ENCODE measurements at places on chromosomes 7 and 10. TPM values are rescaled to one million over a fixed set of nuclear protein-coding genes. Genes with fewer than 3 reads are reported as not detected.

The NAT16 gene
- not detected for total RNA-seq

The IL2RA gene
- 4.3 TPM for total RNA-seq

The TRPV5 gene
- total RNA-seq = not detected

The PIK3CG gene
- total RNA-seq = 15.7 TPM

The FAM20C gene
- 58.8 TPM for total RNA-seq

The MMD2 gene
- total RNA-seq = not detected

The GIMAP8 gene
- 42.3 TPM for total RNA-seq

The CARD11 gene
- total RNA-seq = 5.8 TPM

GRCh38 chr7:155426543-155427410, 31.2 kb upstream of the EN2 start:
- H3K36me3 ChIP-seq = no peaks in the 10 kb centered on the region
- H3K4me3 ChIP-seq = no peak overlapping the region
- no peaks in the 10 kb centered on the region for H3K4me1 ChIP-seq

- no peak overlapping the region for H3K27ac ChIP-seq
- H3K4me3 ChIP-seq = no peak overlapping the region
- no peaks in the 10 kb centered on the region for H3K27me3 ChIP-seq
- DNase-seq = no peak
- H3K4me1 ChIP-seq = peaks cover 7% of the 10 kb centered on the region
Observed at GRCh38 chr7:5626498-5626897, 155.0 kb downstream of the RNF216 start.

- no peaks in the 10 kb centered on the region for H3K4me1 ChIP-seq
- H3K4me3 ChIP-seq = no peak overlapping the region
- no peaks in the 10 kb centered on the region for H3K27me3 ChIP-seq
- H3K36me3 ChIP-seq = no peaks in the 10 kb centered on the region
- no peak overlapping the region for H3K27ac ChIP-seq
Observed at GRCh38 chr7:120160166-120160565, 112.8 kb upstream of the KCND2 start.

GRCh38 chr10:17961551-17962422, 10.1 kb downstream of the SLC39A12 start:
- H3K27me3 ChIP-seq = no peaks in the 10 kb centered on the region
- no peaks in the 10 kb centered on the region for H3K4me1 ChIP-seq
- DNase-seq = no peak
- H3K4me3 ChIP-seq = no peak overlapping the region

GRCh38 chr10:83678850-83679249, 460.5 kb upstream of the GHITM start:
- no peak overlapping the region for H3K27ac ChIP-seq
- no peak for DNase-seq
- no peaks in the 10 kb centered on the region for H3K36me3 ChIP-seq
- H3K4me3 ChIP-seq = no peak overlapping the region
- H3K4me1 ChIP-seq = no peaks in the 10 kb centered on the region

- no peaks in the 10 kb centered on the region for H3K27me3 ChIP-seq
- no peaks in the 10 kb centered on the region for H3K36me3 ChIP-seq
- DNase-seq = no peak
Observed at GRCh38 chr7:37757563-37757962, 74.0 kb downstream of the GPR141 start.

DNA sequence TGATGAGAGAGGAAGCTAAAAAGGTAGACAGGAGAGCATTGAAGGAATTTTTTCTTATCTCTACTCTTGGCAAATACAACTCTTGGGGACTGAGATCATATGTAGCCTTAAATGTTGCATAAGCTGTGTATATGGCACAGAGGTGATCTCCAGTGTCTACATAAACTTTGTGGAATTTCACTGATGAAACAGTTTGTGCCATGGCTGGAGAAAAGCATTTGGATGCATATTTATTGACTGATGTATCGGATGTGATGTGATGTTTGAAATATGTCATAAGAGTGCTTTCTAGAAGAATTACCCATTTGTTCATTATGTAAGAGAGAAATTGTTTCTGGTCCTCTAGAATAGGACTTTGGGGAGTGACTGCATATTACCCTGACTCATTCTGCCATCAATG, 244.9 kb upstream of the LRRTM3 start:
- H3K4me1 ChIP-seq = no peaks in the 10 kb centered on the region
- H3K4me3 ChIP-seq = no peak overlapping the region
- H3K36me3 ChIP-seq = no peaks in the 10 kb centered on the region
- H3K27me3 ChIP-seq = no peaks in the 10 kb centered on the region

DNA sequence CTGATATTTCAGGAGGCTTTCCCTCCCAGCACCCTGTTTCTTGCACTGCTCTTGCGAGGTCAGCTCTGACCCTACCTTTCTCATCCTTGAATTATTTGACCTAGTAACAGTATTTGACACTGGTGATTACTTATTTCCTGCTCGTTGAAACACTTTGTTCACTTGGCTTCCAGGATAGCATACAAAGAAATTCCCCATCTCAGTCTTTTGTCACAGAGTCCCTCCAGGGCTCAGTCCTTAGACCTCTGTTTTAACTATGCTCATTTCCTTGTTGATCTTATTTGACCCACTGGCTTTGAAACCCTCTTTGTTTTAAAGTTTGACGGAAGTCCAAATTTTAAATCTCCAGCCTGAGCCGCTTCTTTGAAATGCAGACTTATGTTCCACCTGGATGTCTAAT, 29.9 kb downstream of the BMPR1A start:
- H3K4me1 ChIP-seq = peaks cover 12% of the 10 kb centered on the region
- no peak overlapping the region for H3K27ac ChIP-seq
- no peak for DNase-seq
- no peaks in the 10 kb centered on the region for H3K27me3 ChIP-seq
- no peaks in the 10 kb centered on the region for H3K36me3 ChIP-seq

- no peaks in the 10 kb centered on the region for H3K4me1 ChIP-seq
- no peak for DNase-seq
- no peak overlapping the region for H3K4me3 ChIP-seq
- no peaks in the 10 kb centered on the region for H3K36me3 ChIP-seq
- no peak overlapping the region for H3K27ac ChIP-seq
Observed at GRCh38 chr7:84017651-84018050, 176.9 kb downstream of the SEMA3A start.

DNA sequence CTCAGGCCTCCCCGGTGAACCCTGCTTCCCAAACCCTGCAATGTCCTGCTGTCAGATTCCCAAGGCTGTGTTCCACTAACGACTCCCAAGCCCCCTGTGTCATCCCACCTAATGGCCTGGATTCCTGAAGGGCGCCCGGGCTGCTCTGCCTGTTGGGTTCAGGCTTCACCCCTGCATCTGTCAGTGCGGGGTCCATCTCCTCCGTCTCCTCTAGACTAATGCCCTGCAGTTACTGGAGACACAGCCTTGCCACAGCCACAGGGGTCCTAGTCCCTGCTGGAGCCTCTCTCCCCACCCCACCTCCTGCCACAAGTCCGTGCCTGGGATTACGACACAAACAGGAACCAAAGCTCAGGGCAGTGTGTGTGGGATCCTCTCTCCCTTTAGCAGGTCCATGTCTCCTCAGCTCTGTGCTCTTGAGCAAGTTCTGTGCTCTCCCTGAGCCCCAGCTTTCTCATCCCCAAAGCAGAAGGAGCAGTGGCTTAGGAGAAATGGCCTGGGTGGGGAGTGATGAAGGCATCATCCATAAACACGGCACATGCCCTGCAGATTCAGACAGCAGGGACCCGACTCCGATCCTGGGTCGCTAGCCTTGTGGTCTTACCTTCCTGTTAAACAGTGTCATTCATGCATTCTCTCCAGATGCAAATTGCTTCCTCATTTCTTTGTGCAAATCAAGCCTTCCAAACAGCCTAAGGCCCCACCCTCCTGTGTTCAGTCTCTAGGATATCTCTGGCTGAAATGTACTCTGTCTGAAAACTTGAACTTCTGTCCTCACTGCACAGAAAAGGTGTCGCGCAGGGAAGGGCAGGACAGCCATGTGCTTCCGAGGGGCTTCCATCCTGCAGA, 8.2 kb upstream of the RBP3 start:
- H3K36me3 ChIP-seq = no peaks in the 10 kb centered on the region
- no peak overlapping the region for H3K4me3 ChIP-seq
- no peak overlapping the region for H3K27ac ChIP-seq
- peak; percentile 40 for DNase-seq

DNA sequence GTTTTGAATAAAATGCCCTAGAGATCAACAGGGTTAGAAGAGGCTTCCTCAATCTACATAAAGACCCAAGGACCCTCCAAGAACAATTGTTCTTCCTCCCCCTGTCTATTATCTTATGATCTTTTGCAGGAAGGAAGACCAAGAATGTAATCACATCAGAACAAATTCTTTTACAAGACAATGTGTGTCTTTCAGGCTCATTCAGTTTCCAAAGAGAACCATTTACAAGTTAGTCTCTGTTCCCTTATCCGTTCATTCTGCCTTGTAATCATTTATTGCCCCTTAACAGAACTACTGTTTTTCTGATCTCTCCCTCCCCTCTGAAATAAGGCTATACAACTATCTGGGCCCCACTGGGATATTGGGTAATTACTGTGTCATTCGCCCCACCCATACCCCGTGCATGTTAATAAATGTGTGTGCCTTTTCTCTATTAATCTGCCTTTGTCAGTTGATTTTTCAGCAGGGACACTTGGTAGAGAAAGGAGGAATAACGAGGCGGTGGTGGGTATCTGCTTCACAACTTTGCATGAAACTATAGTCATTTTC, 5.7 kb upstream of the MKRN1 start:
- no peaks in the 10 kb centered on the region for H3K4me1 ChIP-seq
- no peak for DNase-seq
- no peaks in the 10 kb centered on the region for H3K27me3 ChIP-seq
- no peak overlapping the region for H3K4me3 ChIP-seq

DNA sequence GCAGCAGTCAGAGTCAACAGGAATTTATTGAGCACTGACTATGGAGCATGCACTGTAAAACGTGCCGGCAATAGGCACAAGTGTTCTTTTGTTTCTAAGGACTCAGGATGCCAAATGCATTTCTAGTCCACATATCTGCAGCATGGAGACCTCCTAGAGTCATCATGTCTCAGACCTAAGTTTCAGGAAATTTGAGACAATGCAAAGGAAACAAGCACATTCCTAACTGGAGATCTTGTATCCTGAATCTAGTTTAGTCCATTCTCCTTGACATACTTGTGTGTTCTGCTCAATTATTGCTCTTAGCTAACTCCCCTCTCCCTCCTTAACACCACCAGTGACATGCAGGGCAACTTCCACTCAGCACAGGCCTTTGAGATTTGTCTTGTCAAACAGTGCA, 173.2 kb downstream of the ZNF438 start:
- H3K4me1 ChIP-seq = peaks cover 16% of the 10 kb centered on the region
- H3K27ac ChIP-seq = no peak overlapping the region
- DNase-seq = no peak
- H3K4me3 ChIP-seq = no peak overlapping the region
- no peaks in the 10 kb centered on the region for H3K36me3 ChIP-seq
- no peaks in the 10 kb centered on the region for H3K27me3 ChIP-seq

DNA sequence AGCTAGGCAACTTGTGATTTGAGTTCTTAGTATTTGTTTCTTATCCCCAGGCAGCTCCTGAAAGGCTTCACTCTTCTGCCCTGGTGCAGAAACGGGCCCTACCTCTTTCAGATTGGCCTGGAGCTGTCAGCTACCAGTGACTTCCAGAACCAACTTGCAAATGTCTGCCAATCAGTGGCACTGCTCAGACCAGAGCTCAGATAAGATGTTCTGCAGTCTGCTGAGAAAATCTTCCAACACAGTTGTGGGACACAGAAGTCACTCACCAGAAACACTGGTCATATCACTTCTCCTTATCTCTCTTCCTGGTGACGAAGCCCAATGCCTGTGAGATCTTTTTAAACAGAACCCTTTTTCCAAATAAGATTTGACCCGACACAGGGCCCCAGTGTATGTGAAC, 81.9 kb upstream of the DUSP5 start:
- peaks cover 7% of the 10 kb centered on the region for H3K4me1 ChIP-seq
- no peaks in the 10 kb centered on the region for H3K36me3 ChIP-seq
- no peak overlapping the region for H3K4me3 ChIP-seq
- no peak overlapping the region for H3K27ac ChIP-seq
- DNase-seq = no peak

DNA sequence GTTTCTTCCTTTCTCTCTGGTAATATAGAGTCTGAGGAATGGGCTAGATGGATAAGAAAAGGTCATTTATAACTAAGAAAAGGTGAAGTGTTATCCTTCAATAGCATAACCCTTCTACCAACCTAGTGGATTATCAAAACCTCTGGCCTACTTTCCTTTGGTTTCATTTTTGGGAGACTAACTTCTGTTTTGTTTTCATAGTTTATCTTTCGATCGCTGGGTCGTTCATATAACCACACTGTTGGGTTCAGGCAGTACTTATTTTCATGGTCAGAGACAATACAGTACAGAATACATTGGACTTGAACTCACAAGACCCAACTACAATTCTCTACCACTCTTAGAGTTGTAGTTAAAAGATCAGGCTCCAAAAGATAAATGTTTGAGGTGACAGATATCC, 86.5 kb downstream of the UBE2H start:
- peaks cover 43% of the 10 kb centered on the region for H3K4me1 ChIP-seq
- H3K27me3 ChIP-seq = no peaks in the 10 kb centered on the region
- no peak overlapping the region for H3K27ac ChIP-seq
- DNase-seq = no peak
- no peaks in the 10 kb centered on the region for H3K36me3 ChIP-seq
- no peak overlapping the region for H3K4me3 ChIP-seq

GRCh38 chr10:2885288-2886278, 181.8 kb upstream of the PFKP start:
- H3K4me1 ChIP-seq = no peaks in the 10 kb centered on the region
- no peak overlapping the region for H3K4me3 ChIP-seq

- DNase-seq = no peak
- H3K4me3 ChIP-seq = no peak overlapping the region
- peaks cover 4% of the 10 kb centered on the region for H3K36me3 ChIP-seq
- H3K4me1 ChIP-seq = no peaks in the 10 kb centered on the region
- H3K27me3 ChIP-seq = no peaks in the 10 kb centered on the region
- no peak overlapping the region for H3K27ac ChIP-seq
Observed at GRCh38 chr7:148807436-148807835, 76.7 kb downstream of the EZH2 start.

DNA sequence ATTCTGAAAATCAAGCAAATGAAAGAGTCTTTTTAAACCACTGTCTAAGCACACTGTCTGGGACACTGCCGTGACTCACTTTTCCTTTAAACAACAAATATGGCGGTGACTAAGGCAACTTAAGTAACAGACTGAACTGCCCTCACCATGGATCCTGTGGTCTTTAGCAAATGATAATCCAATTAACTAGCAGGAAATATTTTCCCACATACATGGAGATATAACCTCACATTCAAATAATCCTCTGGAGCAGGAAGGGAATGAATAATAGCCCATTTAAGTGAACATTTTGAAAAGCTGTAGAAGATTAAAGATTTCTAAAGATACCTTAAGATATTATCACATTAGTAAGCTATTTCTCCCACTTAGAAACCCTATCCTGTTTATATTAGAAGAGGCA, 40.3 kb upstream of the LRRC17 start:
- H3K4me1 ChIP-seq = no peaks in the 10 kb centered on the region
- no peak overlapping the region for H3K27ac ChIP-seq
- H3K27me3 ChIP-seq = no peaks in the 10 kb centered on the region
- DNase-seq = no peak

- no peaks in the 10 kb centered on the region for H3K27me3 ChIP-seq
- no peak for DNase-seq
- no peak overlapping the region for H3K4me3 ChIP-seq
Observed at GRCh38 chr7:45720989-45721388, 146.8 kb downstream of the ADCY1 start.
